ENCODE measurements at places on chromosomes 7 and 10.
A peak's percentile ranks its signal among the peaks of the same experiment; 100 is the strongest.

DNA sequence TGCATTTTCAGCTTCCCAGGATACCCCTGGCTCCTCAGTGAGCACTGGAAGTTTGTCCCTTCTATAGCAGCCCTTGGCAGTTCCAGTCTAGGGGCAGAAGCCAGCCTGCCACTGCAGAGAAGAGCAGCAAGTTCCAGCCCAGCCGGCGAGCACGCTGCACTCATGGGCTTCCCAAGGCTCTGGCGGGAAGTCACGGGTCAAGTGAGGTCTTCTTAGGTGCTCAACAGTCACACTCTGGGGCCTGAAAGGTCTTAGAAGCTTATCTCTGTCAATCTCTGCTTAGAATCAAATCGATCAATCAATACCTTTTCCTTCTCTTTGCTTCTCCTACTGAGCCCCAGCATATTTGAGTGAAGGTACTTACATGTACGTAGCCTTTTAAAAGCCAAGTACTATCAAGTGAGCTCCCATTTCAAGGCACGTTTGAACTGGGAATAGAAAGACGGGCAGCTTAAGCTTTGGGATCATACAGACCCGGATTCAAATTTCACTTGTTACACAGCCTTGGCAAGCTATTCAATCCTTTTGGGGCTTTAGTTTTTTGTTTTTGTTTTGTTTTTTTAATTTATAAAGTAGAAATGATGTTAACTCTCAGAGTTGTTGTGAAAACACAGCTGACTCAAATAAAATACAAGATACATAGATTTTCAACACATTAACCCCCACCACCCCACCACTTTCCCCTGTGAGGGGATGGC, 152.6 kb upstream of the KLF14 start:
- DNase-seq: no peak

GRCh38 chr10:110822035-110822711, 49.6 kb upstream of the PDCD4 start:
- no peak for DNase-seq

DNA sequence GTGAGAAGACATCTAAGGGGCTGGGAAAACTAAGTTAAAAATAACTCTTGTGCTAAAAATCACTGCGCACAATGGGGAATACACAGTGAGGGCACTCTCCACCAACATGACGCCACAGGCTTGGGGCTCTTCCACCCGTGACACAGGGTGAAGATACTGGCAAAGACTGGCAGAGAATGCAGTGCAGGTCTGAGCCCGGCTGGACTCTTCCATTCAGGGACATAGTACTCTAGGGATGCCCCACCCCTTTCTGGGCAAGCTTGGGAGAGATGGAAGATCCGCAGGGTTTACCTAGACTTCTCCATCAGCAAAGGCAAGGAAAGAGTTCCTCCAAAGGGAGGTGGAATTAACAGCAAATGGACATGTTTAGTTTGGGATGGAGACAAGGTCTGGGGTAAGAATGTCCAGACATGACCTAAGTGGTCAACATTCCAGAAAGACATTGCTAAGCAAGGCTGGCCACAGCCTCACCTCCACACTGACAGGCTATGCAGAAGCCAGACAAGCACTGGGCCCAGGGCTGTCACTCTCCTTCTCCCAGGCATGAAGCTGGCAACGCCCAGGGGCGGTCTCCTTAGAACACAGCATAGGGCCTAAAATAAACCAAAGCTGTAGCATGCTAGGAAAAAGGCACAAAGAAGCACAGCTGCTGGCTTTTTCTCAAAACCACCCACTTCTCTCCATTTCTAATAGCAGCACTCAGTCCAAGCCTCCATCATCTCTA, 28.1 kb downstream of the XPNPEP1 start:
- no peak for DNase-seq

DNA sequence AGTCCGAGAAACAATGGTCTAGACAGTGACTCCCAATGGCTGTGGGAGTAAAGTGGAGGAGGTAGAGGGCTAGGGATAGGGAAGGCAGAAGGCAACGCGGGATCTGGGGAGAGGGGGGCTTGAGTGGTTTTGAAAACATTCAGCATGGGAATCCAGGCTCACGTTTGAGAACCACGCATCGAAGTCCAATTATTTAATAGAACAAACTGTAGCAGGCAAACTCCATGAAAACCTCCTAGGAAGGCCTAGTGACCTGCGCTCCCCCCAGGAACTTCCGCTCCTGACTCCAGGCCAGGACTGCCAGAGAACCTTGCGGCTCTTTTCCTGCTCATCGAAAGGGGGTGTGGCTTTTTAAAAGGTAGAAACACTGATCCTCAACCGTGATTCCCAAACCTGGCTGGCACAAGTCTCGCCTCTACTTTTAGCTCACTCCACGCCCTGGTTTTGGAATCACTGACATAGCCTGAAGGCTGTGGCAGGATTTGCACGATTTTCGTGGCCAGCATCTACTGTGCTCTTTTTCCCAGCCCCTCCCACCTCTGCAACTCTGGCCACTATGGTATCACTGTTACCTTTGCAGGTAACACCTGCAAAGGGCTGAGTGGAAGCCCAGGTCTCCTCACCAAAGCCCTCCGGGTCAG, 43.4 kb downstream of the MYOF start:
- peak; percentile 62 for DNase-seq

DNA sequence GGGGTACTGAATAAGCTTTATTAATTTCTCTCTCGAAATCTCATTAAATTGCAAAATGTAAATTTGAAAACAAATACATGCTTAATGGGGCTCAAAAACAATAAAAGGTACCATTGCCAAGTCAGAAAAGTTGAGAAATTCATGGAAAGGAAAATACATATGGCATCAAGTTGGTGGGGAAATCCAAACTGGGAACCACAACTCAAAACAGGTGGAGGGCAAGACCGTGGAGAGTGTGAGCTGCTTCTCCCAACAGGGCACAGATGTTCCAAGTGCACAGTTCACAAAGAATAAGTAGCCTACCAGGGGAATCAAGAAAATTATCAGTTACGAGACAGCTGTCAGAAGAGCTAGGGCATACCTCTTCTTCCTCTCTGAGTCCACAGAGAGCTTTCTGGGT, 26.6 kb downstream of the MKX start:
- no peak for DNase-seq

DNA sequence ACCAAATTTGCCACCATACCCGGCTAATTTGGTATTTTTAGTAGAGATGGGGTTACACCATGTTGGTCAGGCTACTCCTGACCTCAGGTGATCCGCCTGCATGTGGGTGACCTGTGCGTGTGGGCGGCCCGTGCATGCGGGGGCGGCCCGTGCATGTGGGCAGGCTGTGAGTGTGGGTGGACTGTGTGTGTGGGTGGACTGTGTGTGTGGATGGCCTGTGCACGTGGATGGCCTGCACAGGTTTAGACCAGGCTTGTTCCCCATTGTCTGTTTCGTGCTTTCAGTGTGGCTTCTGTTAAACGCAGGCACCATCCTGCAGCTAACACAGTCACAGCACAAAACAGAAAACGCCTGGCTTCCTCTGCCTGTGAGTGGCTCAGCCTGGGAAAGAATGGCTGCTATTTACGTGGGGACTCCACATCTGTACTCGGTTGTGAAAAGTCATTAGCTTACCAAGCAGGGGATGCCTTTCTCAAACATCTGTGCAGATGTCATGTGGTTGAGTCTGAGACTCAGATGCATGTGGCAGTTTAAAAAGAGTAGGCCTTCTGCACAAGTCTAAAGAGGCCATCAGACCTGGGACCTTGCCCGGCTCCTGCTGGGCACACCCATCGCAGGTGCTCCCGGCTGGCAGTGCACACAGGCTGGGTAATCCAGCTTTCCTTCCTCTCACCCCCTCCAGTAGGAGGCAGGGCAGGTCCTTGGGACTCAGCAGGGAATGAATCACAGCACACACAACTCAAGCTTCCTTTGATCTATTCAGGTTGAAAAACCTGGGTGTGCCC, 91.6 kb downstream of the COBL start:
- peak; percentile 29 for DNase-seq

DNA sequence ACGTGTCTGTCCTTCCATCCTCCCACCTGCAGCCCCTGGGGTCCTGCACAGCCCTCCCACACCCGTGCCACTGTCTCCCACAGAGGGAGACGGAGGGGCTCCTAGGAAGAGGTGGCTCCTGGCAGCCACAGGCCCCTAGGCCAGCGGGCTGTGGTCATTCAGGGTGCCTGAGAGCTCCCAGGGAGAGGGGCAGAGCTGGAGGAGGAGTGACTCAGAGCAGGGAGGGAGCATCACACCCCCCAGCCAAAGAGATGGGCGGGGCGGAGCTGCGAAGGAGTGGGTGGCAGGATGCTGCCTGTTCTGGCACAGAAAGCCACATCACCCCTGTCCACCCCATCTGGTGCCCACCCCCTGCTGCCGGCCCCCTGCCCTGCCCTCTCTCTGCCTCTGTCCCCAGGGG, 50.5 kb downstream of the STK32C start:
- no peak for DNase-seq

DNA sequence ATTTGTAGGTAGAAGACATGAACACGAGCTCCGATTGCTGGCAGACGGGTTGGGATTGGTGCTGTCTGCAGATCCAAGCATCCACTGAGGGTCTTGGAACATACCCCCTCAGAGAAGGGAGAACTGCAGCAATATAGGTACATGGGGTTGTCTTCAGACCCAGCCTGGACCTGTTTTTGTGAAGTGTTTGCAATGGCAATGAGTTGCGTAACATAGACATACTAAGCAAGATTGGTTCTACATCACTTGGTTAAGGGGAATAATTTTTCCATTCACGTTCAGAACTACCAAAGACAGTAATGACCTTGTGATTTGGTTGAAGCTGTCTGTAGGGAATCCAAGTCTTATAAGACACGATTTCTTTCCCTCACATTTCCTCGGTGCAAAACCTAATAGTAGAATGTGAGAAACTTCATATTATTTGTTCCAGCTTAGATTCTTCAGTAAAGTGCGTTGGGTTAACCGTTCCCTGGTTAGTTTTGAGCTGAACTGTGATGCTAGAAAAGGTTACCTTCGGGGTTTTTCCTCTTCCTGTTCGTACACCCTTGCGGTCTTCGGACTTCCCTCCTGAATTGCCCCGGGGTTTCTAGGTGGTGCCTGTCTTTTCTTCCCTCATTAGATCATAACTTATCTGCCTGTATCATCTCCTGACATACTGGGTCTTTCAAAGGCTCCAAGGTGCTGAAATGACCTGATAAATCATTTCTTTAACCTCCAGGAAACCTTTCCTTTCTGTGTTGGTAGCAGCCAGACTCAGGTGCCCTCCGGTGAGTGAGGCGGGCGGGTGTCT, 14.4 kb downstream of the PROSER2 start:
- no peak for DNase-seq

DNA sequence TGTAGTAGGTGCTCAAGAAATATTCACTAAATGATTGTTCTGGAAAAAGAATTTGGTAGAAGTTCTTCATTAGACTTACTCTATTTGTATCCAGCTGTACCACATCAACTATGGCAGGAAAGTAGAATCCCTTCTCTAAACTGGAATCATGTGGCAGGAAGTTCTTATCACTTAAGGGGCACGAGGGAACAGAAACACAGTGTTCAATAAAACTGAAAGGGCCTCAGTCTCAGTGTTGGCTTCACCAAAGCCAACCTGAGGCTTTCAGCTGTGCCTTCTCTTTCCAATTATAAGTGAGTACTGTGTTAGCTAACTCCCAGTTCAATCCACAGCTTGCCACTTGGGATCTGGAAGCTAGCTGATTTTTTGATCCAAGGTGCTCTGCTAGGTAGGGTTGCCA, 257.6 kb upstream of the LRGUK start:
- DNase-seq: no peak

DNA sequence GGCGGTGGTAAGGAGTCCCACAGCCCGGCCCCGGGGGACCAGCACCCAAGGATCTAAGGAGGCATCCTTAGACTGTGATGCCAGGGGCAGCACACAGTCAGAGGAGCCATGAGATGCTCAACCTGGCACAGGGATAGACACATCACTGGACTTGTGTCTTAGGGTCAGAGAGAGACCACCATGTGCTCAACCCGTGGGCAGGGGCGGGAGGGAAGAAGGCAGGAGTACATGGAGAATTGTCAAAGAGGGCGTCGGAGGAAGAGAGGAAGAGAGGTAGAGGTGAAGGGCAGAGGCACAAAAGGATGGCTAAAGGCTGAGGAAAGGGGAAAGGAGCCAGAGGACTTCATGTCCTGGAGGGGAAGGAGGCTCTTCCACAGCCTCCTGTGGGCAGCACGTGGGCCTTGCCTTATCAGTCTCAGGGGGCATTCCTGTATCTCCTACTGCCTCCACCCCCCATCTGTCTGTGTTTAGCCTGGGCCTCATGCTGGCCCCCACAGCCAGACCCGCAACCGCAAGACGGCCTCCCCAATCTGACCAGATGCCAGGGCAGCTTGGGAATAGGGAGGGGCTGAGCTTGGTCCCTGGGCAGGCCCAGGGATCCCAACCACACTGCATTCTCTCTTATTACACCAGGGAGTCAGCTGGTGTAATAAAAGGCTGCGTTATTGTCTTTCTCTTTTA, 2.2 kb downstream of the ADCY1 start:
- no peak for DNase-seq

GRCh38 chr10:26157734-26158133, 58.8 kb upstream of the GAD2 start:
- no peak for DNase-seq

DNA sequence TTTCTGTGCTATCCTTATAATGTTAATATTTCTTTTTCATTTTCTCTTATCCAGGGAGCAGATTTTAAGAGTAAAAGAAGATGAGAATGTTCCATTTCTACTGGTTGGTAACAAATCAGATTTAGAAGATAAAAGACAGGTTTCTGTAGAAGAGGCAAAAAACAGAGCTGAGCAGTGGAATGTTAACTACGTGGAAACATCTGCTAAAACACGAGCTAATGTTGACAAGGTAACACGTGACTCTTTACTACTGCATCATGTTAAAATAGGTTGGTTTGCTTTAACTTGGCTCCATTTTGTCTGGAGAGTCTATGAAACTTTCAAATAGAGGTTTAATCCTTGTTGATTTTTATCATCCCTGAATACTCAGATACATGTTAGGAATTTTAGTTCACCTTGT, 73.3 kb downstream of the RALA start:
- no peak for DNase-seq

DNA sequence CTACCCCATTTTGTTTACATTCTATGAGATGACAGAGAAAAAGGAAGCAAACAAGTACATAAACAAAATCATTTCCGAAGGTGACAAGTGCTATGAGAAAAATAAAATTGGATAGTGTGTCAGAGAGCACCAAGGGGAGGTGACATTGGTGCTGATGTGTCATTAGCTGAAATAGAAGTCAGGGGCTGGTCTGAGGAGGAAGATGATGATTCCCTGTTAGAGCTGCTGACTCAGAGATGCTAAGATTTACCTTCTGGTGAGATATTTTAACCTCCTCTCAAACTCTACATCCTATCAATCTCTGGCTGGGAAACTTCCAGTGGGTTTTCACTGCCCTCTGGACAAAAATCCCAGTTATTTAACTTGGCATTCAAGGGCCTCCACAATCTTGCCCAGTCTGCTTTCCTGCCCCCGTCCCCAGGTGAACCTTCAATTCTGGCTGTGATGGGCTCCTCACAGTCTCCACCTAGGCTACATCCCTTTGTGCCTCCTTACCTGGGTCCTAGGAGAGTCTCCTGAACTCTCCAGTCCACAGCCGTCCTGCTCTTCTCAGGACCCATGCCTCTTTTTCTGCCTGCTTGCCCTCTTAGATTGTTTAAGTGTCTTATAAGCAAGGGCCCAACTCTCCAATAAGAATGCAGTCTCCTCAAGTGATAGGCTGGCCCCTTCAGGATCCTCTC, 26.6 kb downstream of the DUSP5 start:
- DNase-seq: no peak

GRCh38 chr7:44650772-44651171, 44.3 kb downstream of the OGDH start:
- DNase-seq: no peak
